Urinary bladder (tissue), 4 donors: ENCODE measurements at places on chromosomes 5 and 9.

GRCh38 chr5:153399595-153399994, 90.9 kb upstream of the GRIA1 start:
- no peak for DNase-seq

DNA sequence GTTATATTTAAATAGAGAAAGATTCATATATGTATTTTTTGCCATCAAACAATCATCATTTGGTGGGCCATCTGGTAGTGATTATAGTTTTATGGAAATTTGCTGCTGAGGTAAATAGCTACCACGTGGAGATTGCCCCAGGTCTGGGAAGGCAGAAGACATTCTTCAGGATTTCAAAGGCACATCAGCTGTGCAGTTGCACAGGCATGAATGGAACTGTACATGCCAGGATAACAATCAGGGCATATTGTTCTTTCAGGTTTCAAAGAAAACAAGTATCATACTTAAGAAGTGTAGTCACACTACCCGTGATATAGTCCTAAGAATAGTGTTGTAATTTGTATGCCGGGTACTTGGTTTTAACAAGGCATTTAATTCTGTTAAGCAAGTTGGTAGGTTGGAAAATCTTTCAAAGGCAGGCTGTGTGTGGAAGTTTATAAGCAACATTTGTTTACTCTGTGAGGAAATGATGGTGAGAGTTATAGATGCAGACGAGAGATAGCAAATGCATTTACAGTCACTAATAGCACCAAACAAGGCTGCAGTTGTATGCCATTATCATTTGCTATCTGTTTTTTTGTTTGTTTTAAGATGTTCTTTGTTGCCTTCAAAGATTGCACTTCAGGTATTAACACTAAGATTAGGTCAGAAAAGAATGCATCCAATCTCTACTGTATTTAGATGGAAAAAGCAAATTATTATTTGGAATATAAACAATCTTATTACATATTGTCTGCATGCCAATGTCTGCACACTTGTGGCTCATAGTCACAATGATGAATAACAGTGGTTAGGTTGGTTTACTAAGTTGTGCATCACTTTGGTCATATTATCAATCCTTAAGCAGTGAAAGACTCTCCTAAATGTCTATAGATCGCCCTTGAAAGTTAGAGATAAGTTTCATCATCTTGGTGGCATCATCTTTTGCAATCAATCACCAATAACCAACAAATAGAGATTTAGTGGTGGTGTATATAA, 55.3 kb downstream of the RPS23 start:
- no peak for DNase-seq

- DNase-seq, result no peak
Observed at GRCh38 chr9:130347931-130348330, 82.4 kb downstream of the HMCN2 start.

- DNase-seq, result no peak
Observed at GRCh38 chr9:86257391-86257790, 2.1 kb downstream of the C9orf153 start.

- no peak for DNase-seq
Observed at GRCh38 chr9:133558191-133559126, 24.0 kb downstream of the ADAMTSL2 start.

DNA sequence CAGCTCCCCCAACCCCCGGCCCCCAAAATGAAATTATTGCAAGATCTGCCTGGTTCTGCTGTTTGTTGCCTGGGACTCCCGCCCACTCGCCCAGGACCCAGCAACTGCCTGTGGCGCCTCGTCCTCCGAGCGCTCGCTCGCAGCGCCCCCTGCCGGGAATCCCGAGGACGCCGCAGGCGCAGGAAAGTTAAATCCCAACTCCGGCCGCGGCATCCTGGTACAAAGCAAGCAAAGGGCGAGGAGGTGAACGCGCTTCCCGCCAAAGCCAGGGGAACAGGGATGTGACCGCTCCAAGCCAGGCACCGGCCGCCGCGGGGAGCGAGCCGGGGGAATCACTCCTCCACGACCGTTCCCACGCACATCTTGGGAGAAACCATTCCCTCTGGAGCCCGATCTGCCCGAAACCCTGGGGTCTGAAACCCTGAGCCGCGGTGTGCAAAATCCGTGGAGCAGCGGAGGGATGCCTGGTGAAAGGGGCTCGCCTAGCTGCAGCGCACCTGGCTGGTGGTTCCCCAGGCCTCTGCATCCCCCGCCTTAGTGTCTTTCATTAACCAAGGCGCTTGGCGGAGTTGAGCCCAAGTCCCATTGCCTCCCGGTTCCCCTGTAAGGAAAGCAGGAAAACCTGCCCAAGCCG, 1.3 kb downstream of the SEMA5A start:
- peak; percentile 62 for DNase-seq

DNA sequence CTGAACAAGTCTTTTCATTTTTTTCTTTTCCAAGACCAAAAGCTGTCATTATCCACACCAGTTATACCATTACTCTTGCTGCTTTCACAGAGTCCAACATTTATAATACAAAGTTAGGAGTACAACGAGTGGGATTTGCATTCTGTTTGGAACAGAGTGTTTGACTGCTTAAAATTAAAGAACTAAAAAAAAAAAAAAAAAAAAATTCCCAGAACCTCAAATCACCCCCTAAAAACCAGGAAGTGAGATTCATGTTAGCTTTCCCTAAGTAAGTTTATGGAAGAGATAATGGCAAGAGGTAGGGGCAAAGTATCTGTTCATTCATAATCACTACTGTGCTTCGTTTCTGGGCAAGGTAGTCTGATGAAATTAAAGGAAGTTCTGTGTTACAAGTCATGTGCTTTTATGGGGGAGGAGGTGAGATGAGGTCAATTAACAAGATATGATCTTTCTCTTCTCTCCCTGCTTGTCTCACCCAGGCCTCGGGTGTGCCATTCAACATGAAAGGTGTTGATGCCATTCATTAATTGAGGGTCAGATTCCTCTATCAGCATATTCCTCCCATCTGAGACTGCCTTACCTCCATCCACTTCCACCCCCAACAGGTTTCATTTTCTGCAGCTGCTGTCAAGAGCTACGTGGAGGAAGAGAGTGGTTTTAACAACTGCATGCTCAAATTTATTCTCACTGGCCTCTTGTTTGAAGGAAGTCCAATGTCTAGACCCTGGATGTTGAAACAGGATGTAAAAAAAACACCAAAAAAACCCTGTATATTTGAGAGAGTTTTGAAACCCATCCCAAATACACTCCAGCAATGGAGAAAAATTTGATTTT, 58.1 kb downstream of the MARCHF3 start:
- no peak for DNase-seq

- DNase-seq, result no peak
Observed at GRCh38 chr9:114364134-114365041, 23.4 kb downstream of the AKNA start.

DNA sequence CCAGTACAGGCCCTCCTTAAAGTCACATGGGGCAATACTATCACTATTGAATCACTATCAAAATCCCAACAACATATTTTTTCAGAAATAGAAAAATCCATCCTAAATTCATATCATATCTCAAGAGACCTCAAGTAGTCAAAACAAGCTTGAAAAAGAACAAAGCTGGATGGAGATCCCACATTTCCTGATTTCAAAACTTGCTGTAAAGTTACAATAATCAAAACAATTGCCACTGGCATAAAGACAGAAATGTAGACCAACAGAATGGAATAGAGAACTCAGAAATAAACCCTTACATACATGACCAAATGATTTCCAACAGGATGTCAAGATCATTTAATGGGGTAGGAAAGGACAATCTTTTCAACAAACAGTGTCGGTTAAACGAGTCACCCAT, 41.3 kb upstream of the CDKN2AIPNL start:
- DNase-seq, result no peak

DNA sequence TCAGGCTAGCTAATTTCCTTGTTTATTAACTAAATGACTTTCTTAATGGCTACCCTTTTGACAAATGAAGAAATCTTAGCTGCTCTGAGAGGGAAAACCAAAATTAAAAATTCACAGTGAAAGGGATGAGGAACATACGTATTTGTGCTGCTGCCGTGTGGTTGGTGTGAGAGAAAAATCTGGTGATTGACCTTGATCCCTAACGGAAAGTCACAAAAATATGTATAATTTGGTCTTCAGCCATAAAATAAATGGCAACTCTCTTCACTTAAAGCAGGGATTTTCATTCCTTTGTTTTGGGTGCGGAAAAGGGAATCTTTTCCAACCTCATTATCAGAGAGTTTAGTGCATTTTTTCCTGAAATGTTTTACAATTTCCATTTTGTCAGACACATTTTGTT, 40.4 kb downstream of the PAM start:
- no peak for DNase-seq

GRCh38 chr9:134602547-134603362, 38.8 kb upstream of the COL5A1 start:
- DNase-seq, result peak; percentile 55

- peak; percentile 79 for DNase-seq
Observed at GRCh38 chr5:38117784-38118479, 140.4 kb upstream of the EGFLAM start.

- no peak for DNase-seq
Observed at GRCh38 chr5:112923148-112923917, 1.3 kb upstream of the REEP5 start.

GRCh38 chr5:15790446-15791018, 290.6 kb downstream of the FBXL7 start:
- no peak for DNase-seq

GRCh38 chr9:121298689-121299466, 30.9 kb downstream of the GSN start:
- no peak for DNase-seq

GRCh38 chr9:98018347-98018746, 35.2 kb downstream of the ANP32B start:
- DNase-seq, result no peak

DNA sequence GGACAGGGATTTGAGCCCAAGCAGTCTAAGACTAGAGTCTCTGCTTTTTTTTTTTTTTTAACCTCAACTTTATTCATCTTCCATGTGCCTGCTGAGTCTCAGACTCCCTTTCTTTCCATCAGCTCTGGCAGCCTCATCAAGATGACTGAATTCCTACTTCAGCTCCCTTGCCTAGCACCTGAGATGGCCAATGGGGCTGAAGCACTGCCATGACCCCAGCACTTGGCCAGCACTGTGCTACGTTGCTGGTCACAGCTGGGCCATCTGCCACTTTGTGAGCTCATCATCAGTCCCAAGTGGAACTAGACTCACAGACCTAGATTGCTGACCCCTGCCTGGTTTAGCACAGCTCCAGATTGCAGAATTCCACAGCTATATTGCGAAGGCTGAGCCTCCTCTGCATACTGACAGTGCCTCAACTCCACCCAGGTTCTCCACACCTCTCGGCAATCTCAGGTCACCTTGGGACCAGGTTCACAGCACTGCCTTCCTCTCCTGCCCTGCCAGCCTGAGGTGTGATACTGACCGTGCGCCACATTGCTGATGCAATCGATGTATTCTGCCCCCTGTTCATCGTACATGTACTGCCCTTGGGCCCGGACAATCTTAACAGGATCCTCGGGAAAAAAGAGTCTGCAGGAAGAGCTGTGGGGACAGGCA, 1.6 kb downstream of the PHYKPL start:
- DNase-seq, result no peak

- DNase-seq, result no peak
Observed at GRCh38 chr5:68290260-68290674, 74.7 kb downstream of the PIK3R1 start.

- no peak for DNase-seq
Observed at GRCh38 chr5:51599587-51599986, 216.3 kb downstream of the ISL1 start.

- DNase-seq, result no peak
Observed at GRCh38 chr5:132283423-132284043, 10.7 kb upstream of the SLC22A4 start.

- DNase-seq, result no peak
Observed at GRCh38 chr5:160638161-160638742, 213.8 kb downstream of the ATP10B start.

DNA sequence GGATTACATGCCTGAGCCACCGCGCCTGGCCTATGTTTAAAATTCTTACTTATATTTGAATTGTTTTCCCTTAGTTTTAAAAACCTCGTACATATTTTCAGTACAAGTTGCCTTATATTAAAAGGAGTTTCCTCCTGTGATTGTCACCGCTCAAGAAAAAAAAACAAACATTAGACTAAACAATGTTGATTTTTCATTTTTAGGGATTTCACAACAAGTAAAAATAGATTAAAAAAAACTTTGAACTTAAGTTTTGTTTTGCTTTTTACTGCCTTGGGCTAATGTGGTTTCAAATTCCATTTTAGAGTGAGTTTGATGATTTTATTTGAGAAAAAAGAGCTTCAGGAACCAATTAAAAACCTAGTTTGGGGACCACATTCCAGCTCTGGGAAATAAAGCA, 1196.6 kb upstream of the CDH18 start:
- DNase-seq, result no peak
